ENCODE measurements at places on chromosomes 12 and 14.
A peak's percentile ranks its signal among the peaks of the same experiment; 100 is the strongest.

DNA sequence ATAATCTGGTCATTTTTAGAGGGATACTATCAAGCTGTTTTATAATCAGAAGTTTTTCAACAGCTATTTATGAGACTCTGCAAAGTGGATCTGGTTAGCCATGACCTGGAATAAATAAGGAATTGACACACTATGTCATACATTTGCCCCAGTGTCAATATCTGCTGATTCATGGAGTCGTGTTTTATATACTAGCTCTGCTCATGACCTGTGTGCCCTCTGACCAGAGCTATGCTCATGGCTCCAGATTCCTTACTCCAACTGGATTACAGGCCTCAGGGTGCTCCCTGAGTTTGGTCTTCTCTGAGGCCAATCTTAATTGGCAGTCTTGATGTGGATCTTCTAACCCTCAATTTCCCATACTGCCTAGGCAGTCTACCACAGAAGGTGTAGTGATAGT lies 141.1 kb downstream of the FOXA1 start:
- DNase-seq, result no peak

DNA sequence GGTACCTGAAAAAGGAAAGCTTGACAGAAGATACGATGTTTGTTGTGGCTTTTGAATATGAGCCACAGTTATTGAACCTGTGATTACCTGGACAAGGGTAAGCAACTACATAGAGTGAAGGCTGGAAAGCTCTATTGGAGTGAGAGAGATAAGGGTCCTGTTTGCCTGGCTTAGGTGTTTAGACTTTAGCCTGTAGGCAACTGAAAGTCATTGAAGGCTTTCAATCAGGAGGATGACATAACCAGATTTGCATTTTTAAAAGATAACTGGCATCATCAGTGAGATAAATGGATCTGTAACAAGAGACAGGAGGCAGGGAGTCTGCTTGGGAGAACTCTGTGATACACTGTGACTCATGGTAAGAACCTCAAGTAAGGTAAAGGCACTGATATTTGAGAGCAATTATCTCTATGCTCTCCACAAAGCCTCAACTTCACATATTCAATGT lies 128.9 kb upstream of the SOX5 start:
- DNase-seq, result no peak

GRCh38 chr12:53726946-53727309 lies 324 bp downstream of the CALCOCO1 start:
- DNase-seq, result no peak

DNA sequence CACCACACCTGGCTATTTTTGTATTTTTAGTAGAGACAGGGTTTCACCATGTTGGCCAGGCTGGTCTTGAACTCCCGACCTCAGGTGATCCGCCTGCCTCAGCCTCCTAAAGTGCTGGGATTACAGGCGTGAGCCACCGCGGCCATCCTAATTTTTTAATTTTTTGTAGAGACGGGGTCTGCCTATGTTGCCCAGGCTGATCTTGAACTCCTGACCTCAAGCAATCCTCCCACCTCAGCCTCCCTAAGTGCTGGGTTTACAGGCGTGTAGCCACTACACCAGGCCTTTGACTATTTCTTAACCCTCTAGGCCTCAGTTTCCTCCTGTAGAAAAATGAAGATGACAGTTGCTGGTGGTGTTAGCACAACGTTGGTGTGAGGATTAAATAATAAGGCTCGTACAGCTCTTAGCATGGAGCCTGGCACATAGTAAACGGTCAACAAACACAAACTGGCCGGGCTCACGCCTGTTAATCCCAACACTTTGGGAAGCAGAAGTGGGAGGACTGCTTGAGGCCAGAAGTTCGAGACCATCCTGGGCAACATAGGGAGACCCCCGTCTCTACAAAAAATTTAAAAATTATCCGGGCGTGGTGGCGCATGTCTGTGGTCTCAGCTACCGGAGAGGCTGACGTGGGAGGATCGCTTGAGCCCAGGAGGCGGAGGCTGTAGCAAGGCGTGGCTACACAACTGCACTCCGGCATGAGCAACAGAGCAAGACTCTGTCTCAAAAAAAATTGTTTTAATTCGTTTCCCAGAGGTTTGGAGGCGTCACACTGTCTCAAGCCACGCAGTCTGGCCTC lies 979 bp downstream of the DDX54 start:
- no peak for DNase-seq

- no peak for DNase-seq
Observed at GRCh38 chr12:57229046-57229633, 371 bp upstream of the SHMT2 start.

DNA sequence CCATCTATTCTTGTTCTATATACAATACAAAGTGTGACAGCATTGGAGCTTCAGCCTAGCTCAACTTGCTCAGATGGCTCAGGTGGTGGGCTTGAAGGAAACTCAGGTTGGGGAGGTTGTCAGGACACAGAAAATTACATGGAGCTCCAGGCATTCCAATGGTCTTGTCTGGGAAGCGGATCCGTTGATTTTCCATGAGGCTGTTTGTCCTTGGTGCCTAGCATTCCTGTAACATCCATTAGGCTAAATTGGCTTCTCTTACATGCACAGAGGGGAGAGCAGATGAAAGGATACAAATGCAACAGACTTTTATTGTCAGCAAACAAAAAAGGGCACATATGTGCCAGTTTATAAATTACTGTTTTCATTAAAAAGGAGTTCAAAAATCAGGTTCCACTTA lies 75.5 kb upstream of the OTX2 start:
- no peak for DNase-seq

DNA sequence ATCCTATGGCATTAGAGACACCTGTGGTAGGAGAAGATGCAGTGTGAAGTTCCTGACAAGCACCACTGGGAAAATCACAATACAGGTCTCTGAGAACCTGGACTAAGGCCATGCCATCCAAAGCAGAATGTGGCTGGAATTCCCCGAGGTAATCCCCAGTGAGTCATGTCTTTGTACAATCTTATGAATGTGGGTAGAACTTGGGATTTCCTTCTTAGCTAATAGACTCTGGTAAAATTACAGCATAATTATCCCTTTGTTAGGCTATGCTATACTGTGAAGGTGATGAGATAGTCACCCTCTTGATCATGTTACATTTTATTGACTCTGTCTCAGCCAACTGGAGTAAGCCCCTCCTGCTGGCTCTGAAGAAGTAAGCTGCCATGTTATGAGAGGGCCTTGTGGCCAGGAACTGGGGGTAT lies 224.3 kb upstream of the DCN start:
- peak; percentile 3 for DNase-seq

DNA sequence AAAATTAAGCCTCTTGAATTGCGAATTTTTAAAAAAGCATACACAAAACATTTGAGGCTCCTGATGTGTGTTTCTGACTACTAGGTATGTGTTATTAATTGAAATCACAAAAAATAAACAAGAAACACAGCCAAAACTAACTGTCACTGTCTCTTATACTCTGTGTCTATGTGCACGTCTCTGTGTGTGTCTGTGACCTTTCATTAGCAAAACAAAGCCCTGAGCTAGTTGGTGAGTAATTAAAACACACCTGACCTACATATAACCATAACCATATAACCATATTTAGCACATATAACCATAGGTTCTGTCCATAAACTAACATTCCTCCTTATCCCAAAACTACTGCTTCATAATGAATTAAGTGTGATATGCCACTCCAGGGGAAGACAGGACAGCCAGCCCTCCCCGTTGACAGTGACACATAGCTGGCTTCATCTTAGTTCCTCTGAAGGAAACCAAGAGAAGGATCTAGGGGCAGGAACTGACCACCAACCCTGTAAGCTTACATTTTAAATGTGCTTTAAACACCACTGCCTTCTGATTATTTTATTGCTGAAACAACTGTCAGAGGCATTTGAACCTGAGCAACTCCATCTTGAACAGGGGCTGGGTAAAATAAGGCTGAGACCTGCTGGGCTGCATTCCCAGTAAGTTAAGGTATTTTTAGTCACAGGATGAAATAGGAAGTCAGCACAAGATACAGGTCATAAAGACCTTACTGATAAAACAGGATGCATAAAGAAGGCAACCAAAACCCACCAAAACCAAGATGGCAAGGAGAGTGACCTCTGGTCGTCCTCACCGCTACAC lies 106.7 kb downstream of the PPP2R5E start:
- DNase-seq, result no peak

- DNase-seq, result no peak
Observed at GRCh38 chr14:101474563-101475455, 86.5 kb upstream of the DIO3 start.

DNA sequence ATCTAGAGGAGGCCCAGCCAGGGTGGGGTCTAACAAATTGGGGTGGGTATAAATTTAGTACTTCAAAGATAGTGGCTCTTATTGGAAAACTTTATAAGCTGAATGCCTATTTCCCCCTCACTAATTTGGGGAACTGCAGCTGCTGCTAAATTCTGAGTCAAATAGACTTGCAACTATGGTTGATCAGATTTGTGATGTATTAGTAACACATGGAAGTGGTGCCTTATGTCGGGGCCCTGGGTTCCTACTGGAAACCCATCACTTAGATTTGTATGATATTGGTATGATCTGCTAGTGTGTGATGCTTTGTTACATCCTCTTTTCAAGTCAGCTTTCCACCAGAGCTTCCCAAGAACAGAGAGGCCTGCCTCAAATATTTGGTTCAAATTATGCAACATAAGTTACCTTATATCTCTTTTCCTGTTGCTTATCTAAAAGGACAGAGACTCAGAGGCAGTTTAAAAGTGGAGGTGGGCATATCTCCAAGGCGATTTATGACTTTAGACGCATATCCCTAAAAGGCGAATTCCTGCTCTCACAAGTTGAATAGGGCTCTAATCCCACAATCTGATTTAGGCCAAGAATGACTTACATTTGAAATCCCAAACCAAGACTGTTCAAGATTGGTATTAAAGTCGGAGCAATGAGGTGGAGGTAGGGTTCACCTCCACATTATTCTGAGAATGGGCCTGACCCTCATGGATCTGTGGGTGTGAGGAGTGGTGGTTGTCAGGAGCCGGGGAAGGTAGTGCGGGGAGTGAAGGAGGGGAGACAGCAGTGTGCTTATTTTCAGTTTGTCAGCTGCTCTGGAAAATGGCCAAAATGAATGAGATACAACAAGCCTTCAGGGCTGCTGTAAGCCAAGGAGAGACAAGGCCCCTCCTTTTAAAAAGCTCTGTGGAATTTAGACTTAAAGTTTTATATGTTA lies 425.8 kb downstream of the RAD51B start:
- DNase-seq, result no peak

DNA sequence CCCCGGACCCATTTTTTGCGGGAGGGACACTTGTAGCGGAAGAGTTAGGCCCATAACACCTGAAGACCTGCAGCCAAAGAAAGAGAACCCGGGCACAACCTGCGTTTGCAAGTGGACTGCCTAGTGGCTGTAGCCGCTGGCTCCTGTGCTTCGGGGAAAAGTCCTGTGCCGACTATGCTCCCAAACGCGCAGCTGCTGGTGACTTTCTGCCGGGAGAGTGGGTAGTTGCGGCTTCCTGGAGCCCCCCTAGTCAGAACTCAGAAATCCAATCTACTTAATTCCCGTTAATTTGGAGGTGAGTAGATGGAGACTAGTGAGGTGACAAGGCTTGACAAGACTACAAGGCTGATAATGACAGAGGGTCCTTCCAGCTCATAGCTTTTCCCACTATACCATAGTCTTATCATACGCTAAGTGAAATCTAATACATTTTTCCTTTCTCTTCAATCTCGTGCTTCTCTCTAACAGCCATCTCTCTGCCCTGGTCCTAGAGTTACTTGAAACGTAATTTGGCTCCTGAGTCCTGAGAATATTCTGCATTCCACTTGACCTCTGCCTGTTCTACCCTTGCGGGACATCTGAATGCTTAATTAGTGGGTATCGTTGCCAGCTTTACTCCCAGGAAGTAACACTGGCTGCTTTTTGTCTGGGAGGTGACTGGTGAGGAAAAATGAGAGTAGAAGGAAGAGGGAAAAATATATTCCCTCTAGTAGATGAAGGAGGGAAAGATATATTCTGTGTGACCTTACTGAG lies 556 bp downstream of the MTHFD1 start:
- no peak for DNase-seq

GRCh38 chr12:47356129-47356700 lies 276.5 kb upstream of the AMIGO2 start:
- peak; percentile 28 for DNase-seq

DNA sequence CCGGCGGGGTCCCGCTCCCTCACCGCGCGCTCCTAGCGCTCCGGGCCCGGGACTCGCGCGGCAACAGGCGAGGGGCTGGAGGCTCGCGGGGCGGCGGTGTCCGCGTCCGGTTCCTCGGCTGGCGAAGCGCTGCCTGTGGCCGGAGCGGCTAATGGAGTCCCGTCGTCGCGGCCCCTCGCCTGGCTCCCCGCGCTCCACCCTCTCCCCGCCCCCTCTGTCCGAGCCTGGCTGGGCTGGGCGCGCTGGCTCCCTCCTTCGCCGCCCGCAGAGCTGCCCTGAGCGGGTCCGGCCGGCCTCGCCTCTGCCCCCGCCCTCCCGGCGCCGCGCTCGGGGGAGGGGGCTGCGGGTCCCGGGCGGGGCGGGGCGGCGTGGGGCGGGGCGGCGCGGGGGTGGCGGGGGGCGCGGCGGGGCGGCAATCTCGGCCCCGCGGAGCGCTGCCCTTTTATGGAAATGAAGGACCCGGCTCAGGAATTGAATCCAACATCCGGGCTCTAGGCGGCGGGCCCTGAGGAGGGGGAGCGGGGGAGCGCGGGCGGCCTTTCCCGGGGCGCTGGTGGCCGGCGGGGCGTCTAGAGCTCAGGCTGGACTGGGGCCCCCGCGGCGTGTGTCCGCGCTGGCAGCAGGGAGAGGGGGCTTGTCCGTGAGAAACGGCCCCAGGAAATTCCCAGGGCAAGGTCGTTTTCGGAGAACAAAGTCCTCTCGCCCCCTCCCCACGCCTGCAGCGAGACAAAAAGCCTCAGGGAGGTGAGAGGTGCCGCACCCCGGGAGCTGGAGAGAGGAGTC lies at the start of gene FERMT2:
Gene FERMT2 (minus strand): TSS at position 153 of the 783 bp plus-strand sequence. CDS start 482 bp downstream, outside the sequence.
- peak; percentile 86 for DNase-seq

DNA sequence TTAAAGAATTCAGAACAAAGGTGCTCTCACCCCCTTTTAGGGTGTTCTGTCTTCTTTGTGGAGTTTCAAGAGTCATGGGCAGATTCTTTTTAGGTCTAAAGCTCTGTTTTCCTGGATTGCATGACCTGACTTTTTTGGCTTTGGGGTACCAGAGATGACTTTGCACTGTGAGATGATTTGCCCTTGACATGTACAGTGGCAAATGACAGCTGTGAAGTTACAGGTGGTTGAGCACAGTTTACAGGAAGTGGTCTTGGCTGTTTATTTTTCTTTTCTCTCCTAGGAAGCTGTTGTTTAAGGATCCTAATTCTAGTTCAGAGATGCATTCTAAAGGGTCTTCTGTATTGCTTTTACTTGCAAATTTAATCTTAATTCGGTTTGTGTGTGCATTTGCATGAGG lies 83.8 kb upstream of the METAP2 start:
- no peak for DNase-seq

GRCh38 chr12:68888243-68888642 lies 44.7 kb downstream of the CPM start:
- no peak for DNase-seq

- DNase-seq, result no peak
Observed at GRCh38 chr12:76588881-76589565, 29.5 kb upstream of the OSBPL8 start.

- DNase-seq, result no peak
Observed at GRCh38 chr12:61525331-61525730, 734.9 kb upstream of the USP15 start.
